ENCODE measurements at places on chromosomes 1 and 21.
A peak's percentile ranks its signal among the peaks of the same experiment; 100 is the strongest.

GRCh38 chr1:156146020-156146768, 7.2 kb upstream of the SEMA4A start:
- peak; percentile 89 for DNase-seq

DNA sequence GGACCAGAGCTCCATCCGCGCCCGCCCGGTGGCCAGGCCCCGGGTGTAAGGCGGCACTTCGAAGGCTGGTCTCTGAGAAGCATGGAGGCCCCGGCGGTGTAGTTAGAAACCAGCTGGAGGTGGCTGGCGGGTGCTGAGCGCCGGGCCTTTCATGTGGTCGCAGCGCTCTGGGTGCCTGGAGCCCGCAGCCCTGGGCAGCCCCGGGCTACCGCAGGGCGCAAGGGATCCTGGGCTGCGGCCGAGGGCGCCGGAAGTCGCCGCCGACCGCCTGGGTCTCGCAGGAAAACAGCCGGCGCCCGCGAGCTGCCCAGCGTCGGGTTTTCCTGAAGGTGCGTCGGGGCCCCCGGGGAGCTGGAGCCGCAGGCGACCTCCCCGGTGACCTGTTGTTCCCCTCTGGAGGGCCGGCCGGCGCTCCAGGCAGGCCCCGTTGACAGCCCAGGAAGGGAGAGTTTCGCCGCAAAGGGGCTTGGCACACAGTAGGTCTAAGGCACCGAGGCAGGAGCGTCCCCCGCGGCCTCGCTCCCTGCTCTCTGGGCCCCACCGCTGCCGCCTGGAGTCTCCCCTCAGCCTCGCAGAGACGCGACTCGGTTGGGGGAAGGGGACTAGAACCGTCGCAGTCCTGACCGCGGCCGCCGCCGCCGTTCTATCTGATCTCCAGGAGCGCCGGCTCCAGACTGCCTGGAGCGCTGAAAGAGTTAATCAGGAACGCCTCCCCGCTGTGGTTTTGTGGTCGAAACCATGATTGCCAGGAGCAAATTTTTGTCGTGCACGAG, 2.7 kb downstream of the GRHL3 start:
- DNase-seq: peak; percentile 86

GRCh38 chr1:84379917-84380180, 18.4 kb upstream of the DNASE2B start:
- DNase-seq: no peak

DNA sequence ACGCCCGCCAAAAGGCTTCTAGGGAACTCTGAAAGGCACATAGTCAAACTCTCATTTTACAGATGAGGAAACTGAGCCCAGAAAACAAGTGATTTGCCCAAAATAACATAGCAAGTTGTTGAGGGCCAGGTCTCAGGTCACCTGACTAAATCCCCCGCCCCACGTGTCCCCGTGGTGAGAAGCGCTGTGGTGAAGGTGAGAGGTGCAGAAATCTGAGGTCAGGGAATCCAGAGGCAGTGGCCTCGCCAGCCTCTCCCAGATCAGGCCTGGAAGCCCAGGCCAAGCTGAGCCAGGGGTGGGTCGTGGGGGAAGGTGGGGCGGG, 5.1 kb downstream of the HDGF start:
- DNase-seq: no peak

DNA sequence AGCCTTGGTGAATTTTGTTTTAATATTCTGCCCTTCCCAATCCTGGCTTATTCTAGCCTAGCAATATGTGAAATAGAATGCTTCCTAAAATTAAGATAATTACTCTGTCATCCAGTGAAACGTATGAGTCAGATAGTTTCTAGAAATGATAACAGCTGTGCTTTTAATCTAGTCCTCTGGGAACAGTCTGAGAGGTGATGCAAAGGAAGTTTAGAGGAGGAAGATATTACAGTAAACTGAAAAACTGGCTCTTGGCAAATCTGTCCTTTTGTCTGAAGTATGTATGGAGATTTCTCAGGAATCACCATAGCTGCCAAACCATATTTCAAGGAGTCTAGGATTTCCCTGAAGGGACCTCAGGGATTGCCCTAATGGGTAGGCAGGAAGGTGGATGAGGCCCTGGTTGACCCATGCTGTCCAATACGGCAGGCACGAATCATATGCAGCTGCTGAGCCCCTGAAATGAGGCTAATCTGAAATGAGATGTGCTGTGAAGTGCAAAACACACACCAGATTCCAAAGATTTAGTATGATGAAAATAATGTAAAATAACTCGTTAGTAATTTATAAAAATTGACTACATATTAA, 70.8 kb upstream of the LBR start:
- no peak for DNase-seq

All from stomach (tissue), 19 donors.